Fibroblast of skin of left quadriceps (primary cell): ENCODE measurements at places on chromosomes 4 and X.

- no peak for DNase-seq
These were observed 111.1 kb downstream of the HMX1 start for GRCh38 chr4:8760561-8760960.

DNA sequence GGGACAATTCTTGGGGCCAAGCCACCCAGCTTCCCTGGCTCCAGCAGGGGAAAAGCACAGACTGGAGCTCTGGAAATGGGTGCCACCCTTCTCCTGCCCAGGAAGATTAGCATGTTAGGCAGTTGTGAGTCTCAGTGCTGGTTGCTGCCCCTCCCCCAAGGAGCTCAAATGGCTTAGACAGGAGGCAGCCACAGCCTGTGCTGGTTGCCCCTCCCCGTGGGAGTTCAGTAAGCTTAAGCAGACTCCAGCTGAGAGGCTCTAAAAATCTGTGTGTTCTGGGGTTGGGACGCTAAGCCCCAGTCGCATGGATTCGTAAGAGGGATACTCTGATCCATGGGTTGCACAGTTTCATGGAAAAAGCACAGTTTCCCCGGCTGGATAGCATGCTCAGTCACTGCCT, 92.7 kb upstream of the NDST3 start:
- DNase-seq, result no peak

DNA sequence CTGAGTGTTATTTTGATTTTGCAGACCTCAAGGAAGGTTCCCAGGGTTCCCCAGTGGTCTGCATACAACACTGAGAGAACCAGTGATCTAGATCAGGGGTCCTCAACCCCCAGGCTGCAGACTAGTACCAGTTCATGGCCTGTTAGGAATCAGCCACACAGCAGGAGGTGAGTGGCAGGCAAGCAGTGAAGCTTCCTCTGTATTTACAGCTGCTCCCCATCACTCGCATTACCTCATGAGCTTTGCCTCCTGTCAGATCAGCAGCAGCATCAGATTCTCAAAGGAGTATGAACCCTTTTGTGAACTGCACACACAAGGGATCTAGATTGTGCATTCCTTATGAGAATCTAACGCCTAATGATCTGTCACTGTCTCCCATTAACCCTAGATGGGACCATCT, 28.5 kb downstream of the EDNRA start:
- no peak for DNase-seq

GRCh38 chr4:95204873-95205272, 343.9 kb downstream of the UNC5C start:
- no peak for DNase-seq

DNA sequence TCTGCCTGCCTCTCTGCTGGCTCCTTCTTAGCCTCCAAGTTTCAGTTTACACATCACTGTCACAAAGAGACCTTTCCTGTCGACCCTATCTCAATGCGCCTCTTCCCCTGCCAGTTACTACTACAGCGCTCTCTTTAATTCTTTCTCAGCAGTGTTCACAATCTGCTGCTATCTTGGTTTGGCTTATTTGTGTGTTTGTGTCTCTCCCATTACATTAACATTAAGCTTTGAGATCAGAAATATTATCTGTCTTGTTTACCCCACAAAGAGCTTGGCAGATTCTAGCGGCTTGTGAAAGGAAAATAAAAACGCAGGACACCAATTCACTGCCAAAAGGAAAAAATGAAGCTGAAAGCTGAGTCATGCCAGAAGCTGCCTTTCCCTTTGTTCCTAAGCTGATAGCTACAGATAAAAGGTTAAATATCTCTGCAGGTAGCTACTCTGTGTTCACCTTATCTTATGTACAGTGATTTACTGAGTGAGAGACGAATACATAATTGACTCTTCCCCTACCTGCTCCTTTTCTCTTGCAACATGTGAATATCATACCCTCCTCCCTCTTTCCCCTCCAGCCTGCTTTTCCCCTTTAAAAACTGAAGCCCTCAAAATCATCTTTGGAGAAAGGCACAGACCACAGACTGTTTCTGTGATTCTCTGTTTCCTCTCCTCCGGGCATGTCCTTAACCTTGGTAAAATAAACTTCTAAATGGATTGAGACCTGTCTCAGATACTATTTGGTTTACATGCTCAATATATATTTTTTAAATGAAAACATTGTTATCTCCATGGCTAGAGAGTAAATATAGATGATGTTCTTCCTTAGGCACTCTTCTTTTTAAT, 19.3 kb upstream of the SLC9A7 start:
- no peak for DNase-seq

DNA sequence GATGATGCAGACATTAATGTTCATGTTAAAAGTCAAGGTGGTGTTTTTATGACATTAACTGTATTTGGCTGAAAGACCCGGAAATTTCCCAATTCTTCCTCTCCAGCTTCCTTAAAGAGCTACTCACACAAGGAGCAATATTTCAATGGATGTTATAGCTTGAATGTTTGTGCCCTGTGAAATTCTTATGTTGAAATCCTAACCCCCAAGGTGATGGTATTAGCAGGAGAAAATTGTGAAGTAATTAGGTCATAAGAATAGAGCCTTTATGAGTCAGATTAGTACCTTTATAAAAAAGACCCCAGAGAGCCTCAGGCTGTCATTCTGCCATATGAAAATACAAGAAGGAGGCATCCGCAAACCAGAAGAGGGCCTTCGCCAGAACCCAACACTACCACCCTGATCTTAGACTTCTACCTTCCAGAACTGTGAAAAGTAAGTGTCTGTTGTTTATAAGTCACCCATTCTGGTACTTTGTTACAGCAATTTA, 3.6 kb downstream of the TLR1 start:
- no peak for DNase-seq

DNA sequence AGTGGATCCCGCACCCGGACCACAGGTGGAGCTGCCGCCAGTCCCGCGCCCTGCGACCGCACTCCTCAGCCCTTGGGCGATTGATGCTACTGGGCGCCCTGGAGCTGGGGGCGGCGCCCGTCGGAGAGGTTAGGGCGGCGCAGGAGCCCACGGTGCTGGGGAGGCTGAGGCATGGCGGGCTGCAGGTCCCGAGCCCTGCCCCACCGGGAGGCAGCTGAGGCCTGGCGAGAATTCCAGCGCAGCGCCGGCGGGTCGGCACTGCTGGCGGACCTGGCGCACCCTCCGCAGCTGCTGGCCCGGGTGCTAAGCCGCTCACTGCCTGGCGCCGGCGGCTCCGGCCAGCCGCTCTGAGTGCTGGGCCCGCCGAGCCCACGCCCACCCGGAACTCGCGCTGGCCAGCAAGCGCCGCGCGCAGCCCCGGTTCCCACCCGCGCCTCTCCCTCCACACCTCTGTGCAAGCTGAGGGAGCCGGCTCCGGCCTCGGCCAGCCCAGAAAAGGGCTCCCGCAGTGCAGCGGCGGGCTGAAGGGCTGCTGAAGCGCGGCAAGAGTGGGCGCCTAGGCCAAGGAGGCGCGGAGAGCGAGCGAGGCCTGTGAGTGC, 1256.5 kb downstream of the STIM2 start:
- DNase-seq, result no peak

DNA sequence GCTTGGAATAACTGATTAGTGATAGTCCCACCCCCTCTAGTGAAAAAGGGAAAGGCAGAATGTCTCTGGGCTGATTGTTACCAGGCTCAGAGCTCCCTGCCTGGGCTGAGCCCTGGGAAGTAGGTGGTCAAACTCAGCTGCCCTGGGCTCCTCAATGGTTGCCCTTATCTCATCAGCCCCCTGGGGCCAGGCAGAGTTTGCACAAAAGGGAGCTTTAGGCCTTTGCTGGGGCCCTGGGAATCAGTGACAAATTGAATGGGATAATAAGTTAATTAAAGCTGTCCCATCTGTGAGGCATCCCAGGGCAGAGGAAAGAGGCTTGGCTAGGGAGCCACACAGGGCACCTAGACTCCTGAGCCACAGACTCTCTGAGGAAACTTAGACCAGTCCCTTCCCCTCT, 89.0 kb downstream of the EFNB1 start:
- no peak for DNase-seq

DNA sequence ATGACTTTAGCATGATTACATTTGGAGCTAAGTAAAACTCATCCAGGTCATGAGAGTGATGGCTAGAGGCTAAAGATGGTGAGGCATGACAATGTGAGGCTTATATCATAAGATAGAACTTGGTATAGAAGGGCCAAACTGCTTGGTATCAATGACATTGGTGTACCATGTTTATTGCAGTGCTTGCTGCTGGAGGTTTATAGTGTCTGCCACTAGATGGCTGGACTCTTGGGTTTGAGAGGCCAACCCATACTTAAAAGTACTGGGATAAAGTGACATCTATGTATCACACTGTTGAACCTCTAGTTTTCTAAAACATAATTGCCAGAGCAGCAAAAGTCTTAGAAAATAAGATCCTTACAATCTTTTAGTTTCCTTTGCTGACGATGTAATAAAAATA, 83.0 kb upstream of the TACR3 start:
- DNase-seq, result no peak

GRCh38 chr4:53598901-53599300, 7.6 kb upstream of the LNX1 start:
- DNase-seq, result no peak

DNA sequence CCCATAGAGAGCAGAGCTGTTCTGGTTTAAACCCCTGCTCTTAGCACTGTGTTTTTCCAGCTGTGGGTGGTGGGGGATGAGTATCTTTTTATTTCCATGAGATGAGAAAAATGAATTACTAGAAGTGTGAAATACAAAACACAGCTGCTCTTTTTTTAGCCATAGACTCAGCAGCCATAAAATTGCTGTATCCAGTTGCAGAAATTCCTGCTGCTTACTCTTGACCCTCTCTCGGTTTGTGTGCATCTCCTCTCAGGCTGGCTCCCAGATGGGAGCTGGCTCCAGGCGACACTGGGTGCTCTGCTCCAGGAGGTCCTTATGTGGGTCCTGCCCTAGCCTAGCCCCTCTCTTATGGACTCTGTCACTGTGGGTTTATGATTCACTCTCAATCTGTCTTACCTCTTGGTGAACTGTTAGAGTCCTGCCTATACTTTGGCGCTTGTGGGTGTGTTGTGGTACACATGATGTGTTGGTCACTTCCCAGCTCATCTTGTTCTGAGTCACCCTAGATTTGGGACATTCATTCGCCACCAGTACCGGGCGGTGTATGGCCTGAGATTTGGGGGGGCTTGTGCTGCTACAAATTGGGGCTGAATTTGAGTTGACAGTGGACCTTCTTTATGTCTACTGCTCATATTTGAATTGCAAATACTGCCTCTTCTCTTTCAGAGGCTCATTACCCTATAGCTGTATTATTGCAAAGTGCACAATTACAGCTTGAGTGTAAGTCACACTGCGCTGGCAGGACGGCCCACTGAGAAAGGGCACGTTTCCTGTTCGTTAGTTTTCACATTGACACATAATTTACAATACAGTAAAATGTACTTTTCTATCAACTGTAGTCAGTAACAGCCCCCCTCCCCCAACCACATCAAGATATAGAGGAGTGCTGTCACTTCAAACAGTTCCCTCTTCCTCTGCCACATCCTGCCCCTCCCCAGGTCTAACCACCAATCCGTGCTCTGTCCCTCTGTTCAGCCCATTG, 46.9 kb upstream of the MSANTD1 start:
- DNase-seq, result no peak

GRCh38 chr4:20829617-20830357, 129.5 kb downstream of the PACRGL start:
- no peak for DNase-seq
